Effector memory CD4-positive, alpha-beta T cell (primary cell): ENCODE measurements at places on chromosomes 7 and 10.

DNA sequence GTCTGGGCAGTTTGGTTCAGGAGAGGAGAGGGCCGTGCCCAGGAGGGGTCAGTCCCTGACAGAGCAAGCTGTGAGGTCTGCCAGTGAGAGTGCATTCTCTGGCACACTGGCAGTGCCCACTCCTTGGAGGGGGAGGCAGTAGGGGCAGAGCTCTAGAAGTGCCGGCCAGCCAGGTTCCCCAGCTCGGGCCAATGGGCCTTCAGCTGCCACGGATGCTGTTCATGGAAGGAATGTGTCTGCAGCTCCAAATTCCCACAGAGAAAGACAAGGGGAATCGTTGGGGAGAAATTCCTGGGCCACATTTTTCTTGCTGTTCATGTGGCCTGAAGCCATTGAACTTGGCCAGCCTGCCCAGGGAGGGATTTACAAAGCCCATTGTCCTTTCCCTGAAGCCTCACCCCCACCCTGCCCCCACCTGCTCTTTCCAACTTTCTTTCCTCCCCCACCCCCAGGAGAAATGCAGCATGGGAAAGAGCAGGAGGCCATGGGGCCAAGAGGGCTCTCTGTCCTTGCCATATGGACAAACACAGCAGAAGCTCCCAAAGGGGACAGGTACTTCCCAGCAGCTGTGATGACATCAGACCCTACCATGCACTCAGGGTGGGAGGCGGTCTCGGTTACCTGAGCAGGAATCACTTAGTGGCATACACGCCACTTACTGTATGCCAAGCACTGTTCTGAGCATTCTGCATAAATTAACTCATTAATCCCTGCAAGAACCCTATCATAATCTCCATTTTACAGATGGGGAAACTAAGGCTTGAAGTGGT is 70.7 kb downstream of the ARHGAP22 start:
- no peaks in the 10 kb centered on the region for H3K36me3 ChIP-seq
- H3K4me3 ChIP-seq: no peak overlapping the region

- H3K27me3 ChIP-seq: no peaks in the 10 kb centered on the region
- H3K27ac ChIP-seq: no peak overlapping the region
- H3K4me1 ChIP-seq: no peaks in the 10 kb centered on the region
- H3K36me3 ChIP-seq: no peaks in the 10 kb centered on the region
Observed at GRCh38 chr10:51326174-51326573, 251.9 kb downstream of the PRKG1 start.

DNA sequence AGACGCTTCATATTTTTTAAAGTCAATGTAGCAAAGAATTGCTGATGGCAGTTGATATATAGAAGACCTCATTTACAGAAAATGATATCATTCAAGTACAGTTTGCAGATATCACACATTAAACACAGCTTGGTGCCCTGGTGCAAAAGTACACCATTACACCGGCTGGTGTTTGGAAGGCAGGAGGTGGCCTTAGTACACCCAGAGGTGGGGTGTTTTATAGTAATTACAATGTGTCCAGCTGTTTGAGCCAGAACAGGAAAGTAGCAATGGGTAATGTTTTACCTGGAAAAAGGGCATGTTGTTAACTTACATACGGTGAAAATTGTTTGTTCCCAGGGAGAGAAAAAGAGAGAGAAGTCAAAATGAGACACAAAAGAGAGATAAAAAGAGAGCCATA is 103.0 kb upstream of the YAE1 start:
- no peak overlapping the region for H3K27ac ChIP-seq
- H3K4me1 ChIP-seq: no peaks in the 10 kb centered on the region
- H3K36me3 ChIP-seq: no peaks in the 10 kb centered on the region

GRCh38 chr10:76329891-76330575 is 898.6 kb downstream of the LRMDA start:
- no peak overlapping the region for H3K4me3 ChIP-seq
- no peak overlapping the region for H3K27ac ChIP-seq
- H3K4me1 ChIP-seq: no peaks in the 10 kb centered on the region
- no peaks in the 10 kb centered on the region for H3K36me3 ChIP-seq
- H3K27me3 ChIP-seq: no peaks in the 10 kb centered on the region
- no peak for DNase-seq
